Right hindlimb (tissue), 1 donor: ENCODE measurements at places on chromosomes 1 and 21.

DNA sequence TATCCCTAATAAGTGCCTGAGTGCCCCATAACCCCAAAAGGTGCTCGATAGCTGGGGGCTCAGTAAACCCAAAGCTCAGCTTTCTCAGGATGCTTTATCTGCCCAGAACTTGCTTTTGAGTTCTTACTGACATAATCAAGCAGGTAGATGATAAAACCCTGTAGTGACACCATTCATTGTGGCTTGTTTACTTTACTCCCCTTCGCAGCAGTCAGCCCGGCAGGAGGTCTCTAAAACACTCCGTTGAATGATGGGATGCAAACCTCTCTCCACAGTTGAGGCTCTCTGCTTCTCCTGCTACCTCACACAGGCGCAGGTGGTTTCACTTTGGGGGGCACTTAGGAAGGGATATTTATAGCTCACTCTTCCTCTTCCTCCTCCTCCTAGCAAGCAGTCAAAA, 349.4 kb downstream of the HLX start:
- no peak for DNase-seq

GRCh38 chr1:66480162-66480561, 53.8 kb upstream of the SGIP1 start:
- DNase-seq, result no peak

DNA sequence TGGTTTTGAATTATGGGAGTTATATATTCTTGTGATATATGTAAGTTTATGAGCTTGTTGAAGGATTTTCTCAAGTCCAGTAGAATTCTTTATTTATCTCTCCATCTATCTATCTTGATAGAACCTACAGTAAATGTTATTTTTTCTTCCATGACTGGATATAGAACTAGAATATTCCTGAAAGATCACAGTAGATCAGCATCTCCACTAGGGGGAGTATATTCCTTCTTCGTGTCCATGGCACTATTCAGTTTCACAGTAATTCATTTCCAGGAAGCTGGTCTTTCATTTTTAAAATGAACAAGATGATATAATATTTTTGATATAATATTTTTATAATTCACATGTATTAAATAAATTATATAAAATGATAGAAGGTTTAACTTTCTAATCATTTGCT, 18.8 kb downstream of the TMPRSS15 start:
- DNase-seq, result no peak

- no peak for DNase-seq
These were observed 22.9 kb upstream of the CLSTN1 start for GRCh38 chr1:9846611-9847171.

- peak; percentile 40 for DNase-seq
These were observed 14.9 kb downstream of the TTC34 start for GRCh38 chr1:2786329-2787162.

- DNase-seq, result no peak
These were observed 47.1 kb downstream of the LEPR start for GRCh38 chr1:65467536-65467935.

GRCh38 chr1:8908388-8909151, 30.1 kb upstream of the ENO1 start:
- no peak for DNase-seq

DNA sequence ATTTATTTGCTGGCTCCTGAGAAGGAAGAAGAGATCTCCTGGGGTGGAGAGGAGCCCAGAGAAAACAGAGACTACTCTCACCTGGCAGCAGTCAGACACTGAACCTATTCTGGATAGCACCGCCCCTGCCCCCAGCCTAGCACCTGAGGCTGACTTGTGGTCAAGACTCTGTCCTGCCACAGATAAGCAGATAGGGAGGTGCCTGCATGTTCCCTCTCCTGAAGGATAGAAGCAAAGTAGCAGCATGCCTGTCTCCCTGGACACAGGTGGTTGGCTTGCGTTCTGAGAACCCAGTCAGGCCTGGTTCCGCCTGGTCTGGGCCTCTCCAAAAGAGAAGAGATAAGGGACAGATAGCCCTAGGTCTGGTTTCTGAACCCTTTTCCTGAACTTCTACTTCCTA, 1.3 kb upstream of the EFNA3 start:
- DNase-seq, result no peak
